ENCODE measurements at places on chromosomes 2 and 18.

GRCh38 chr2:56460508-56460907, 276.7 kb downstream of the CCDC85A start:
- no peak for DNase-seq

DNA sequence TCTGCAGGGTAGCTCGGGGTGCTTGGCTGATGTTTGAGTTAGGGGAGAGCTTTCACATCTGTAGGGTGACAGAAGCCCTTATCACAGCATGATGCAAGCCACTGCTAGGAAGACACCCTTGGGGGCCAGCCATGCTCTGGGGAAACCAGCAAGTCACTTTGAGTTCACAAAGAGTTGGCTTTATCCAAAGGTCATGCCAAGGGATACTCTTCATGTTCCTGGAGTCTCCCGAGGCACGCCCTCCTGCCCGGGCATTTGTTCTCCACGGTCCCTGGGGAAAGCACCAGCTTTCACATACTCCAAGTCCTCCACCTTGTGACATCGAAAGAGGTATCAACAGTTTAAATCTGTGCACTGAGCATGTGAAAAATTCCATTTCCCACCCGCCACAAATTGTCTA, 227.7 kb downstream of the VAPA start:
- no peak for DNase-seq

- DNase-seq: no peak
Measured at GRCh38 chr2:219567791-219568361, 3.5 kb downstream of the OBSL1 start.

DNA sequence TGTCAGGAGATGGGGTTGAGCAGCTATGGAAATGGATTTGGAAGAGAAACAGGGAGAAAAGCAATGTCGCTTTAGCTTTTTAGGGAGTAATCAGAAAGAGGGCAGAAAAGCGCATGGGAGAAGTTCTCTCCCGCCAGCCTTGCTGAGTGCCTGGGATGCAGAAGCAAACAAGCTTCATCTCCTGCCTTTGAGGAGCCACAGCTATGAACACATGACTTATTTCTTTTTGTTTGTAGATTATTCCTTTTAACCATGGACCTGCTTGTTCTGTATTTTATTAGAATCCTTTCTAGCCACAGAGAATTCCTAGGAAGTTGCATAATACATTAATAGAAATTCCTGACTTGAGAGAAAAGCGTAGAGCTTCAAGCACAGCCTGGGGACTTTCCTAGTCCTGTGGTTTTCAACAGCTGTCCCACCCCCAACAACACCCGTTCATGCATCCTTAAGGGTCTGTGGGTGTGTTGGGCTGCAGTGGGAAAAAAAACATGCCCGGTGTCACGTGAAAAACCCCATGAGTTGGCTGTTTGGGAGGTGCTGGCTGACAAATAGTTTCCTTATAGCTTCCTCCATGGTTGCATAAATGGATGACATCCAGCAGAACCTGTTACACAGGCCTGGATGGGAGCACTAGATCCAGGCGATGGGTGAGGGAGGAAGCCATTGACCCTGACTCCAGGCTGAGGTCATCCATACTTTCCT, 14.9 kb downstream of the SLC9A4 start:
- no peak for DNase-seq

DNA sequence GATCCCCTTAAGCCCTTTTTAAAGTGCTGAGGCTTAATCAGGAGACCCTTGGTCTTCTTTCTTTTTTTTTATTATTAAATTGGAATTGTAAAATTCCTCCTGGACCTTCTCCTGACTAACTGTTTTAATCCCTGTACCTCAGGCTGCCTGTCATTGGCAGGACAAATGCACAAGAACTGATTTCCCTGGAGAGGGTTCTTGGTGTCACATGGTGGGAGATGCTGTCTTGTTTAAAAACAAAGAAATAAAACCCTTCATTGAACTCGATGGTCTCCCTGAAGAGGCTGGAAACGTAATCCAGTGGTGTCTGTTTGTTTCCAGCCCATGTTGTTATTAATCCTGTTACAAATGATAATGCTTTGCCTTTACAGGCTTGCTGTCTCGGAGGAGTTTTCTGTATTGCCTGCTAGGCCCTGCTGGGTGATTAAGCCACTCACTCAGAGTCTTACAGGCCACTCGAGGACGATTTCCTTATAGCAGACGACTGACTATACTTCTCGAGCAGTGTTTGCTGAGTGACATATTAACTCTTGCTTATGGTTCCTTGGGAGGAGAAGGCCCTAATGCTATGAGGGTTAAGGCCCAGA, 100.5 kb upstream of the MGAT5 start:
- no peak for DNase-seq

DNA sequence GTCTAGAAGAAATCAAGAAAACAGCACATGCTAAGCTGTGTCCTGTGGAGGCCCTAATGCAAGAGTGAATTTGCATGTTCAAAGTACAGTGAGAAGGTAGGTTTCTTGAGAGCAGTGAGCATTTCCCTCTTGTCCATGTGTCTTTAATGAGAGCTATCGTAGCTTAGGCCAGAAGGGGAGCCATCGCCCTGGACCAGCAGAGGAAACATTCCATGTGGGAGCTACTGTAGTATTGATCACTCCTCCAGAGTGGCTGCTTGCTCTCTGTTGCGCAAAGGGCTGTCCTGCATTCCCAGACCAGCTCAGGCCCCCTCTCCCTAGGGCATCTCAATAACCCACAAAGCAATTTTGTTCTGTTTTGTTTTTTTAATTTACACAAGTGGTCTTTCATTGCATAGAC, 950.1 kb downstream of the CNTNAP5 start:
- no peak for DNase-seq

Measured in stimulated activated CD8-positive, alpha-beta memory T cell treated with anti-CD3 and anti-CD28 coated beads, Interleukin-4, amount 100 ng/mL, for 1 hour (primary cell).